ENCODE measurements at places on chromosomes 5 and 9. TPM values are rescaled to one million over a fixed set of nuclear protein-coding genes. Genes with fewer than 3 reads are reported as not detected.

The CAMSAP1 gene
- 70.4 TPM for total RNA-seq

- DNase-seq = no peak
Observed at GRCh38 chr9:16266648-16267276, 603.7 kb downstream of the BNC2 start.

The ZNF462 gene
- total RNA-seq = 26.2 TPM

GRCh38 chr9:129291041-129291501, 113.0 kb upstream of the IER5L start:
- no peak for DNase-seq

GRCh38 chr5:125746917-125747316, 676.3 kb upstream of the GRAMD2B start:
- no peak for DNase-seq

DNA sequence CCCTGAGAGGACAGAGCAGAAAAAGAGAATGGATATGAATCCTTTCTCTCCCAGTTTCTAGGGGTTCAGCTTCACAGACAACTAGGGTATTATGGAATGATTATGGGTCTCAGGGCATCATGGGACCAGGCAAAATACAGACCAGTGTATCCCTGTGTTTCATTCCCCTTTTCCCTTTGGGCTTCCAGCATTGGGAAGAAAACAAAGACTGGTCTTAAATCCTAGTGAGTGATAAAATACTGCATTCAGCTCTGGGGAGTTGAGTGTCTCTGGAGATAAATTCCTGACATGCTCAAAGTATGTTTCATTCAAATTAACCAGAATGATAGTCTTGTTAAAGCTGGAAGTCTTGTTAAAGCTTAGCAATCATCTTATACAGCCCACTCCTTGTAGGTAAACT, 2.4 kb upstream of the POU4F3 start:
- DNase-seq = no peak

DNA sequence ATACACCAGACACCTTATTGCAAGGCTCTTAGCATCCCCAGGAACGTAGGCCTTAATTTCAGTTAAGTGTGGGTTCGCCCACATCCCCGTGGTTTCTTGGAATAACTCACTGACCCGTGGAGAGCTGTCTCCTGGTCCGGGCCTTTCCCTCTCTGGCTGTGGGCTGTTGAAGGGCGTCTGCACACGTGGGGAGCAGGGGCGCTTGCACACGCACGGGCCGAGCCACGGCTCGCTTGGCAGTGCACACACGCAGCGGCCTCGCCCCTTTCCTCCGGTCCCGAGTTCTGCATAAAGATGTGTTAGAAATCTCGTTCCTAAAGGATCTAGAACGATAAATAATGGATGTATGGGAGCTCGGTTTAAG, 141.9 kb downstream of the PBX3 start:
- DNase-seq = no peak

GRCh38 chr9:27212191-27212590, 84.8 kb downstream of the EQTN start:
- no peak for DNase-seq

GRCh38 chr5:84393969-84394368, 9.3 kb upstream of the EDIL3 start:
- peak; percentile 89 for DNase-seq

DNA sequence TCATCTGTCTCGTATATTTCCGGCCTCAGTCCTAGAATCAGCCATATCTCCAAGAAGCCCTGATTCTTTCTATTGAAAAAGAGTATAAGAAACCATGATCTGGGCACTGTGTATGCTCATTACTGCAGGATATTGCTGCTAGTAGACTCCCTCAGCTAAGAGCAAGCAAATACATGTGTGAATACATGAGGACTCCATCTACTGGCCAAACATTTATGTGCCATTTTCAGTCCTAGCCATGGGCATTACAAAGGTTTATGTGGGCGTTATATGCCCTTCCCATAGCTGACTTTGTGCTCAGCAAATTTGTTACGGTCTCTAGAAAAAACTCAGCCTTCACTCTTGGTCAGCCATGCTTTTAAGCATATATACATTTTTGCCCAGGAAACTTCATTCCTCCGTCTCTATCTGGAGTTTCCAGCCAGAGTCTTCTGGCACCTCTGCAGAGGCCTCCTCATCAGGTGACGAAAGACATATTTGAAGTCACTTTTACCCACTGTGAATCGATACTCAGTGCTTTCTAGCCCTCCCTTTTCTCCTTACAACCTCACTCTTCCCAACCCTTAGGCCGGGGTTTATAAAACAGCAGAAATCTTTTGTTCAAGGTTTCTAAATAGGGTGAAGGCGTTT, 1495.6 kb upstream of the CDH6 start:
- no peak for DNase-seq

DNA sequence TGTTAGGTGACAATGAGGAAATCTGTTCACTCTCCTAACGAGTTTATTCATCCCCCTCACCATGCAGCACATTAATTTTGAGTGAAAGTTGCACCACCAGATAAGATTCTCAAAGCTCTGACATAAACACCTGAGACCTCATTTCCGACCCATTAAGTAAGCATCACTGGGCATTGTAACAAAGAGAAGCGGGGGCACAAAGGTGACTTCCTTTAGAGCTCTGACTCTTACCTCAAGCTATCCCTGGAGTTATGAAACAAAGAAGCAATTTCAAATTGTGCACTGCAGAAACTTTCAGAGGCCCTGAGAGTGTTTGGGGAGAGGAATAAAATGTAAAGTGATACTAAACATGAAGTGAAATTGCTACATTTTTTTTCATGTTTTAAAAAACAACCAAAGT, 29.5 kb downstream of the C5orf15 start:
- DNase-seq = no peak

DNA sequence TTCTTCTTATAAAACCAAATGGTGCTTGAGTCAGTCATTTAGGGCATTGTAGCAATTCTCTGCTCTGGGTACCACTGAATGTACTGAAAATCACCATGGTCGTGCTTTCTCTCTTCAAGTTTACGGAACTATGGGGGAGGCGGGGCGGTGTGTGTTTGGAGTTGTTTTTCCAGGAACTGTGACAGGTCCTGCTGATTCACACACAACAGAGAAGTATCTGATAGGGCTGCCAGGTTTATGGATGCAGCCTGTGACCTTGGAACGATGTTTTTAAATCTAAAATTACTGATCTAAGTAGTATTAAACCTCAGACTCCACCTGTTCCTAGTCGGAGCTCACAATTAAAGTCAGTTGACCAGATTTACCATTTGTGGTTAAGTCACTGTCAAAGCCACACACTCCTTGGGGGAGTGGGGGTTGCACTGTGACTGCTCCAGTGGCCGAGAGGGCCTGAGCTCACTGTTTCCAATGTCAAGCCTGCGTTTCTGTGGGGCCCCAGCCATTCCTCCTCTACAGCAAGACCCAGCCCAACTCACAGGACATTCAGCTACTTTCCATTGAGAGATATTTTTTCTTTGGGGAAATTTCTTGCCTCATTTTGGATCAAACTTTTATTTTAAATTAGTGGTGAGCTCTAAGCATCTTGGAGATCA, 44.4 kb downstream of the GADD45G start:
- no peak for DNase-seq

Data from kidney epithelial cell (primary cell).